ENCODE measurements at places on chromosomes 1 and 21.

- no peak for DNase-seq
Observed at GRCh38 chr1:107016376-107016978, 40.0 kb upstream of the PRMT6 start.

- DNase-seq: no peak
Observed at GRCh38 chr21:37128076-37128475, 55.0 kb downstream of the TTC3 start.

DNA sequence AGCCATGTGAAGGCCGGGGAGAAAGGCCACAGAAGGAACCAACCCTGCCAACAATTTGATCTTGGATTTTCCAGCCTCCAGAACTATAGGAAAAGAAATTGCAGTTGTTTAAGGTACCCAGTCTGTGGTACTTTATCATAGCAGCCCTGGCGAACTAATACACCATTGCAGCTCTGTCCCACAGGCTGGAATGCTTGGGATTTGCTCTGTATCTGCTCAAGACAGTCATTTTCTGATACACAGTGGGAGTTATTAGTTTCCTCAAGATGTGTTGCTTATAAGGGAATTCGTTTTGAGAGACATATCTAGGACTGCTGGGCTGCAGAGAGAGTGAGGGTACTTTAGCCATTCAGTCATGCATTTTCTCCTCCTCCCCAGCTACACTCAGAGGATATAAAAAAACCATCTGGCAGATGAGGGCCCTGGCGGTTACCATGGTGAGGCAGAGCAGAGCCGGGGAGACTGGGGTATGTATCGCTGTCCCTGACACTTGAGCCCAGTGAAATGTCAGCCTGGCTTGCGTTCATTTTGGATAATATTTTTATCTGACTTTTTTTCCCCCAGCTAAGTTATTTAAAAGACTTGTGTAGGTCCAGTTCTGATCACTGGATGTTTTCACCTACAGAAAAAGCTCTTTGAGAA, 104.6 kb downstream of the DIRAS3 start:
- no peak for DNase-seq

DNA sequence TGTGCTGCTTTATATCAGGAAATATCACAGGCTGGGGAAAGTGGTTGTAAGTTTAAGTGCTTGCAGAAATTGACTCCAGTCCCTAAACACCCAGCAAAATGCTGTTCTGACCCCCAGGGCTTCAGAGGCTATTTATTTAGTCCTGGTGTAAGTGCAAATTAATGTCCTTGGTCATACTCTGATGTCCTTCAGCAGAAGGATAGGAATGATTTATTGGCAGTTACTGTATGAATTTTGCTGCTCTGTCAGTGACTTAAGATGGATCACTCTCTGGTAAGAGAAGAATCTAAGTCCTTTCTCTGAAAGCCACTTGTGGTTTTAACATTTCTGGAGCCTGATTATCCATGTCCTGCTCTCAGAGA, 21.9 kb downstream of the FAM20B start:
- no peak for DNase-seq

DNA sequence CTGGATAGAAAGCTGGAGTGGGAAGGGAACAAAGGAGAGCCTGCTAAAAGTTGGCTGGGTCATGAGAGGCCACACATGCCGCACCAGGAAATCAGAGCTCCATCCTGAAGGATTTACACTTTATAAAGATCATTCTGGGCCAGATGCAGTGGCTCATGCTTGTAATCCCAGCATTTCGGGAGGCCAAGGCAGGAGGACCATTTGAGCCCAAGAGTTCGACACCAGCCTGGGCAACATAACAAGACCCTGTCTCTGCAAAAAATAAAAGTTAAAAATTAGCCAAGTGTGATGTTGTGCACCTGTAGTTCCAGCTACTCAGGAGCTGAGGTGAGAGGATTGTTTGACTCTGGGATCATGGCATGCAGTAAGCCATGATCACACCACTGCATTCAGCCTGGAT, 28.7 kb upstream of the RASAL2 start:
- no peak for DNase-seq

- no peak for DNase-seq
Observed at GRCh38 chr1:154496383-154496782, 5.6 kb upstream of the TDRD10 start.

DNA sequence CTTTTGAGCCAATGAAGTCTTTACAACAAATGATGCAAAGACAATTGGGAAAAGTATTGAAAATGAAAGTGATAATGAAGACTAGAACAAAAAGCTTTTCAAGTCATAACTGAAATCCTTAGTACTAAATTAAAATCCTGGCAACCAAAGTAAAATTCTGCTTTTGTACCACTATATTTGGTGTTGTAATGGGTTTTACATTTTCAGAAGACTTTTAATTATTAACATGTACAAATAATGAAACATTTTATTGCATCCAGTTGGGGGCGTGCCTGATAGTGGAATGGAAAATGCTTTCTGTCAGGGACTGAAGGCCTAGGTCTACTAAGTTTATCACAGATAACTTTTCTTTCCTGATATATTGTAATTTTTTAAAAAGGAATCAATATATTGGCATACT, 89.4 kb downstream of the SDCCAG8 start:
- no peak for DNase-seq

DNA sequence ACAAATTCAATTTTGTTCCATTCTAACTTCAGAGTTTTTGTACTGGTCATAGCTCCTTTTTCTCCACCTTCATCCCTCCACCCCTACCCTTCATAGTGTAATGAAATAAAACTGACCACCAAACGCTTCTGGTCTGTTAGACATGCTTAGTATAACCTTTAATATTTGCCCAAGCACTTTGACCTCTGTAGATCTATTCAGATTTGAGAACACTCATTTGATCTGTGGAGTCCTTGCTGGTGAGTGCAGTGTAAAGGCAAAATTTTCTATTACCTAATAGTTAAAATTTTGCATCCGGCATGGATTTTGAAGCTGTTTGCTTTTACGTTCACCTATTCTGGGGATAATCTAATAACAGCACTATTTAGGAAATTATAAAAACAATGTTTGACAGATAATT, 41.2 kb downstream of the TMEM200B start:
- no peak for DNase-seq

DNA sequence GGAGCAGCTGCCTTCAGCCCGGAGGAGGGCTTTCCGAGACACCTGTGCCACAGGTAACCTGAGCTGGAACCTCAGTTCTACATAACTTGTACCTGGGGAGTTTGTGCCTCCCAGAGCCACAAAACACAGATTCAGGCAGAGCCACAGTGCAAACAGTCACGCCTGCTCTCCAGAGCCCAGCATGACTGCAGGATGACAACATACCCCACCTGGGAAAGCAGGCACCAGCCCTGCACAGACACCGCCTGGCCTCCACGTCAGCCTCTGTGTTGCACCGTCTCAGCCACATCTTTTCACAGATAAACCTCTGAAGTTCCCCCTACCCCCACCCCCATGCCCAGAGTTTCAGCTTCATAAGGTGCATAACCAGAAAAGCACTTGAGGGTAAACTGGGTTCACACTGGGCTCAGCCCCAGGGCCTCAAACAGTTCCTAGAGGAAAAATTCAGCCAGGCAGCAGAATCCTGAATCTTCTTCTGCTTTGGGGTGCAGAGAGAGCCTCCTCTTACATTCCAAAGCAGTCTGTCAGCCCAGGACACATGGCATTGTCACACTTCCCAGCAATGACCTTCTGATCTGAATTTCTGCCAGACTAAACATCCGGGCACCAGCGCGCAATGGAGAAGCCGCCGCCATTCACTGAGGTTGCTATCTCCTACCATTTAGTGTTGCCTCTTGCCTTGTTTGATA, 229.5 kb downstream of the TOMM20 start:
- DNase-seq: no peak

GRCh38 chr1:9338397-9339246, 45.9 kb downstream of the SPSB1 start:
- no peak for DNase-seq

- no peak for DNase-seq
Observed at GRCh38 chr21:45289134-45289533, 1.4 kb upstream of the POFUT2 start.

DNA sequence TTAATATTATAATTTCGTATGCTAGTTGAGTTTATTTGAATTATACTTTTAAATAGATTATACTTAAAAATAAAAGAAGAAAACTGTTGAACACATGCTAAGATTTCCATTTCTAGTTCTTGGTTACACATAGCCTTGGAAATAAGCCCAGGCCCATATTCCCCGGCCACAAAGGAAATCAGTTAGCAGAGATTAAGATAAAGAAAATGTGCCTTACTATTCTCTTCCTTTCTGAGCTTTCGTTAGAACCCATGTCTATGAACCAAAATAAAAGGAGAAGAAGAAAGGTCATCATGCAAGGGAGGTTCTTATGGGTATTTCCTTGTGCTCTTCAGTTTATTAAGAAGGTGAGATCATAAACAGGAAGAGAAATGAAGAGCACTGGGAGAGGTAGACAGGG, 32.3 kb upstream of the CRP start:
- DNase-seq: no peak

DNA sequence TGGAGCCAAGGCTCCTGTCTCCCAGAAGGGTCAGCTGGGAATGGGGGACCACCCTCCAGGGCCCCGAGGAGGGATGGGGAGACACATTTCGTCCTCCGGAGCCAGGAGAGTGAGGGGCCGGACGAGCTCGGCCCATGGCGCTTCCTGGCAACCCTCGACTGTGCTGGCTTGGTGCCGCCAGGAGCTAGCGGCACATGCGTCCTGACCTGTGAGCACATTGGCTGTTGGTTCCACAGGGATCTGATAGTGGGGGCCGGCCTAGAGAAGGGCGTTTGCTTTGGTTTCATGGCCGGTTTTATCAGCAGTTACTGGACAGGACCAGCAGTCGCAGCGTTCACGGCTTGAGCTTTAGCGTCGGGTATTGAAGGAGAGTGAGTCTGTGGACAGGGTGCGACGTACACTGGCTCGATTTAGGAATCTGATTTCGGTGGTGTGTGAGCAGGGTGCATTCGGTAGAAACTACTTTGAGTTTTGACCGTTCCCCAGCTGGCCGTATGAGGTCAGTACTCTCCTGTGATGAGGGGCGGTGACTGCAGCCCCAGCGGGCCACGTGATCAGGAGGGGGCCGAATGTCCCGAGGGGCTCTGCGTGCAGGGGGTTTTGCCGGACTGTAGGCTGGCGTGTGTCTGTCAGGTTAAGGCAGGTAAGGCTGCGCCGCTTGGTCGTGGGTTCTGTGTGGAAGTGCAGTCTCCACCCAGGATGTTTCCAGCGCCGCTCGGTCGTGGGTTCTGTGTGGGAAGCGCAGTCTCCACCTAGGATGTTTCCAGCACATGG, 18.7 kb downstream of the FAAP20 start:
- no peak for DNase-seq

- no peak for DNase-seq
Observed at GRCh38 chr1:37860346-37860666, 914 bp upstream of the MTF1 start.

DNA sequence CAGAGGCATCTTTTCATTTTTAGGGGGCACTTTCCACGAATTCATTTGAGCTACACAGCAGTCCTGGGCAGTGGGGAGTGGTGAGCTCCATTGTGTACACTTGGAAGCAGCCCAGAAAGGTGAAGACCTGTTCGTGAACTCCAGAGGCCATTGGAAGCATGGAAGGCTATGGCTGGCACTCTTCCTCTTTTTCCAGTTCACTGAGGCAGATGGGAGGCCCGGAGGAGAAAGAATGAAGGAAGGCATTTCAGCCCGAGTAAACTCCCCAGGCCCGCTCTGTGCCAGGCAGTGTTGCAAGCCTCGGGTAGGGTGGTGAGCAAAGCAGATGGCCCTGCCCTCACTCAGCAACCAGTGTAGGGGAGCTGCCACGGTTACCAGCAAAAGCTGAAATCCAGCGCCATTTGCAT, 673 bp upstream of the DHCR24 start:
- no peak for DNase-seq

DNA sequence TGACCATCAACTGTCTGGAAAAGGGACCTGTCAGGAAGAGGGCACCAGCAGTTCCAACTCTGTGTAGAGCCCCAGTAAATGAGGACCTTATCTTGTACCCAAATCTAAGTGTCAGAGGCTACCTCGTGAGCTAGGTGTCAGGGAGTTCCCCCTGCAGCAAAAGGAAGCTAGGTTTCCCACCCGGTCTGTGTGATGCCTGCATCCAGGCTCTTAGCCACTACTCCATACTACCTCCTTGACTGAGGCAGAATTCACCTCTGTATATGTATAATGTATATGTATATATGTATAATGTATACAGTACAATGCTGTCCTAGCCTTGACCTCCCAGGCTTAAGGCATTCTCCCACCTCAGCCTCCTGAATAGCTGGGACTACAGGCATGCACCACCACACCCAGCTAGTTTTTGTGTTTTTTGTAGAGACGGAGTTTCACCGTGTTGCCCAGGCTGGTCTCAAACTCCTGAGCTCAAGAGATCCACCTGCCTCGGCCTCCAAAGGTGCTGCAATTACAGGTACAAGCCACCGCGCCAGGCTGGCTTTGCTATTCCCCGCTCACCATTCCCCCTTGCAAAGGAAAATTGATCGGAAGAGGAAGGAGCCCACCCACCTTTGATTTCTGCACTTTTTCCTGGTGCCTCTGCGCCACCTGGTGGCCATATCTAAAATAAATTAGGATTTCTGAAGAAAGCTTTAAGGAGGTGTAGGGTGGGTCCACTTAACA, 15.7 kb upstream of the LUZP1 start:
- DNase-seq: no peak

DNA sequence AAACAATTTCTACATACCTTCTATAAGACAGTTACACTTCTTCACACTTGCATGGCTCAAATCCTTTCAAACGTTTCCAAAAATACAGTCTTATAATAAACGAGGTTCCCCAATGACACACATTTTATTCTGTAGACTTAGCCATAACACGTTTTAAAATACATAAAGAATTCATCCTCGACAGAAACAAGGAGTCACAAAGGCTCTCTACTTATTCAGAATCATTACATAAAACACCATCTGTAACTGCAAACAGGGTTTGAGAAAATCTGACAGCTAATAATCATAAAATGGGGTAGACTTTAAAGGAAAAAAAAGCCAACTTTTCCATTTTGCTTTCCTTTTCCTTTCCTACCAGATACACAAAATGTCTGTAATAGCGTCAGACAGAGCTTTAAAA, 1.8 kb downstream of the PIK3R3 start:
- no peak for DNase-seq

DNA sequence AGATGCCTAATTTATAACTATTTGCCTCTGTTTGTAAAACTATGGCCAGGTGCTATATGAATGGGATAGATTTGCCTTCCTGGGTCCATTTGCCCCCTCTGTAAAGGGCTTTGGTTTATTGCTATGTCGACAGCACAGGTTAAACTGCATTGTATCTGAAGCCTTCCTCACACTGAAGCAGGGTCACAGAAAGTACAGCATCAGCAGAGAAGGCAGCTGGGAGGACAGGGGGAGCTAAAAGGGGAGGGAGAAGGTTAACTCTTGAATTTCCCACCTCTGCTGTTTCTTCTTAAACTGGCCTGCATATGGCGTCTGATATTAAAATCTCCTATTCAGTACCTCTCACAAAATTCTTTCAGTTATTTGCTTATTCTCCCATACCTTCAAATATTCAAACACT, 297.4 kb downstream of the TM2D1 start:
- no peak for DNase-seq

- DNase-seq: peak; percentile 97
Observed at GRCh38 chr1:165954940-165955339, 127.5 kb downstream of the UCK2 start.

DNA sequence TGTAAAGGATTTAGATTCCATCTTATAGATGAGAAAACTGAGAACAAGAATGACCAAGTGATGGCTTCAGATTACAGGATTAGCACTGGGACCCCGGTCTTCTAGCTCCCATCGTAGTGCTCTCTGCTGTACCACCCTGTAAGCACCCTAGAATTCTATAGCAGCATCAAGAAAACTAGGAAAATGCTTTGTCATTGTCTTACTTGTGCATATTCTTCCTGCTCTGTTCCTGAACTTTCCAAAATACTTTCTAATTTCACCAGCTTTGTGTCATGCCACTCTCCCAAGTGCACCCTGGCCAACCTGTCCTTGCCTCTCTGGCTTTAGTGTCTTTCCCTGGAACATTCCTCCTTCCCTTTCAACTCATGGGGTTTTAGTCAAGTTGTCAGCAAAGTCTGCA, 6.0 kb upstream of the KLHL20 start:
- no peak for DNase-seq
